ENCODE measurements at places on chromosomes 4 and X.
A peak's percentile ranks its signal among the peaks of the same experiment; 100 is the strongest.

- no peaks in the 10 kb centered on the region for H3K4me1 ChIP-seq
- H3K4me3 ChIP-seq: no peak overlapping the region
- H3K36me3 ChIP-seq: no peaks in the 10 kb centered on the region
- H3K27me3 ChIP-seq: no peaks in the 10 kb centered on the region
- H3K27ac ChIP-seq: no peak overlapping the region
Measured at GRCh38 chr4:25043548-25043947, 12.8 kb upstream of the LGI2 start.

- H3K27me3 ChIP-seq: peaks cover 12% of the 10 kb centered on the region
- H3K4me3 ChIP-seq: peak within 1 kb of the TSS; percentile 58
- H3K36me3 ChIP-seq: no peaks in the 10 kb centered on the region
- H3K27ac ChIP-seq: no peak within 1 kb of the TSS
- DNase-seq: peak; percentile 75
Measured at GRCh38 chr4:150078041-150078578, at the start of gene DCLK2. TSS of gene DCLK2 (plus strand) at chr4:150078445. CDS start at chr4:150079028, 583 bp downstream.

DNA sequence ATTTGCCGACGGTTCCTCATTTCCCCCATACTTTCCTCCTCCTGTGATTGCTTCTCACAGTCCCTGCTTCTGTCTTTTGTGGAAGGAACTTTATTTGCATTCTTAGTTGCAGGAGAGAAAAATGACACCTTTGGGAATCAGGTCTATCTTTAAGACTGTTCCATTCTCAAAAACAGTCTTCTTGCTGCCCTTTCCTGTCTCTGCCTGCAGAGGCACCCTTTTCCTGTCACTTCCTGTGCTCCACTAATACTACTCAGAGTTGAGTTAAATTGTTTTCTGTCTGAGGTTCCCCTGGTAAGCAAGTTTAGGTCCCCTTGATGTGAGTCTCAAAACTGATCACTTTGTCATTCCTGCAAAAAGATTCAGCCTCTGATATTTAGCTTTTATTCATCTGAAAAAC, 208.8 kb upstream of the CLNK start:
- H3K27me3 ChIP-seq: no peaks in the 10 kb centered on the region
- no peaks in the 10 kb centered on the region for H3K4me1 ChIP-seq
- no peak overlapping the region for H3K27ac ChIP-seq
- DNase-seq: peak; percentile 32

- H3K27ac ChIP-seq: no peak within 1 kb of the TSS
- peak; percentile 97 for DNase-seq
- H3K27me3 ChIP-seq: no peaks in the 10 kb centered on the region
- peaks cover 9% of the 10 kb centered on the region for H3K36me3 ChIP-seq
- H3K4me3 ChIP-seq: peak within 1 kb of the TSS; percentile 88
- H3K4me1 ChIP-seq: no peaks in the 10 kb centered on the region
Measured at GRCh38 chrX:34656842-34657725, at the start of gene TMEM47. TSS of gene TMEM47 (minus strand) at chrX:34657285. CDS start at chrX:34657029, 256 bp downstream.

GRCh38 chr4:54090804-54091623, 8.9 kb upstream of the GSX2 start:
- DNase-seq: peak; percentile 30
- no peak overlapping the region for H3K27ac ChIP-seq
- no peaks in the 10 kb centered on the region for H3K36me3 ChIP-seq
- H3K27me3 ChIP-seq: peaks cover 56% of the 10 kb centered on the region

- H3K27ac ChIP-seq: no peak overlapping the region
- H3K36me3 ChIP-seq: no peaks in the 10 kb centered on the region
- H3K4me1 ChIP-seq: no peaks in the 10 kb centered on the region
- DNase-seq: no peak
Measured at GRCh38 chrX:100979881-100980607, 10.5 kb downstream of the ARL13A start.

DNA sequence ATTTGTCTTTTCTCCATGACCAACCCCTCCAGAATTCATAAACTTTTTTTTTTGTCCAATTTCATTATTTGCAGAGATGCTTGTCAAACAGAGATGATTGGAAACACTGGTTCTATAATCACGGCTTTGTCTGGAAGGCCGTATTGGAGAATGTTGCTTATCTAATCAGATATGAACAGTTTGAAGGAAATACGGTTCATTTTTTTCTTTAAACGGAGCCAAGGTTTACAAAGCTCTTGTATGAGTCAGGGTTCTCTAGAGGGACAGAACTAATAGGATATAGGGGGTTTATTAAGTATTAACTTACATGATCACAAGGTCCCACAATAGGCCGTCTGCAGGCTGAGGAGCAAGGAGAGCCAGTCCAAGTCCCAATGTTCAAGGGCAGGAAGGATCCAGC, 1415.8 kb downstream of the C4orf33 start:
- no peaks in the 10 kb centered on the region for H3K27me3 ChIP-seq
- no peaks in the 10 kb centered on the region for H3K36me3 ChIP-seq
- H3K27ac ChIP-seq: no peak overlapping the region
- H3K4me1 ChIP-seq: no peaks in the 10 kb centered on the region

GRCh38 chr4:7649741-7650531, 215.2 kb upstream of the PSAPL1 start:
- H3K4me3 ChIP-seq: no peak overlapping the region
- H3K36me3 ChIP-seq: no peaks in the 10 kb centered on the region
- H3K27me3 ChIP-seq: no peaks in the 10 kb centered on the region
- peaks cover 2% of the 10 kb centered on the region for H3K4me1 ChIP-seq
- H3K27ac ChIP-seq: no peak overlapping the region
- no peak for DNase-seq

- H3K27me3 ChIP-seq: no peaks in the 10 kb centered on the region
- H3K4me3 ChIP-seq: no peak overlapping the region
- DNase-seq: no peak
- H3K27ac ChIP-seq: no peak overlapping the region
- H3K4me1 ChIP-seq: 0 out of 2 replicates have a peak, but pooled peaks cover 2% of the 10 kb centered on the region
Measured at GRCh38 chrX:96682516-96682915, 2.1 kb upstream of the DIAPH2 start.

DNA sequence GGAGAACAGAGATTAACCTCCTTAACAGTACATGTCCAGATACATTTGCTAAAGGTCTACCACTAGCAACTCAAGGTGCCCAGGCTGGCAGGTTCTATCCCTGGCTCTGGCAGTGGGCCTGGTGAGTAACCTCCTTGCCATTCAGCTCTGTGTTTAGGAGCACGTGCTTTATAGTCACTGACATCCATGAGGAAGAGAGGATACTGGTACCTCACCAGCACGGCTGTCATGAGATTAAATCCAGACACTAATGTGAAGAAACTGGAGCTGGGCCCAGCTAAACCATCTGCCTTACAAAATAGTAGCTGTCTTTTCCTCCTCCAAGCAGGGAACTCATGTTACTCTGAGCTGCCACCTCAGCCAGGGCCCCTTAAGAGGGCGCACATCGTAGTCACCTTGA, 45.3 kb downstream of the GPRASP3 start:
- H3K36me3 ChIP-seq: no peaks in the 10 kb centered on the region
- DNase-seq: no peak
- no peak overlapping the region for H3K4me3 ChIP-seq

GRCh38 chrX:67607466-67607865, 63.6 kb downstream of the AR start:
- no peaks in the 10 kb centered on the region for H3K27me3 ChIP-seq
- H3K36me3 ChIP-seq: peaks cover 1% of the 10 kb centered on the region
- peaks cover 2% of the 10 kb centered on the region for H3K4me1 ChIP-seq
- no peak for DNase-seq
- H3K4me3 ChIP-seq: no peak overlapping the region

- H3K4me1 ChIP-seq: no peaks in the 10 kb centered on the region
- DNase-seq: no peak
- no peak overlapping the region for H3K4me3 ChIP-seq
- H3K27ac ChIP-seq: no peak overlapping the region
Measured at GRCh38 chr4:124810827-124811226, 98.3 kb upstream of the ANKRD50 start.

DNA sequence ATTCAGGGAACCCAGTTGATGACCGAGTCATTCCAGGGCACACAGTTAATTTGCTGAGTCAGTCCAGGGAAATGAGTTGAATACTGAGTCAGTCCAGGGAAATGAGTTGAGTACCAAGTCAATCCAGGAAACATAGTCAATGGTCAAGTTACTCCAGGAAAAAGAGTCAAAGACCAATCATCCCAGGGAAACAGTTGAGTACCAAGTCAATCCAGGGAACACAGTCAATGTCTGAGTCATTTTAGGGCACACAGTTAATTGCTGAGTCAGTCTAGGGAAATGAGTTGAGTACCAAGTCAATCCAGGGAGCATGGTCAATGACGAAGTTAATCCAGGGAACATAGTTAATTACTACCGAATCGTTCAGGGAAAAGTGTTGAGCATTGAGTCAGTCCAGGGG, 754.4 kb downstream of the NLGN4X start:
- no peak for DNase-seq
- H3K36me3 ChIP-seq: peaks cover 22% of the 10 kb centered on the region
- no peaks in the 10 kb centered on the region for H3K4me1 ChIP-seq
- no peak overlapping the region for H3K27ac ChIP-seq

All from H9 (cell line).